ENCODE measurements at places on chromosomes 7 and 10.

DNA sequence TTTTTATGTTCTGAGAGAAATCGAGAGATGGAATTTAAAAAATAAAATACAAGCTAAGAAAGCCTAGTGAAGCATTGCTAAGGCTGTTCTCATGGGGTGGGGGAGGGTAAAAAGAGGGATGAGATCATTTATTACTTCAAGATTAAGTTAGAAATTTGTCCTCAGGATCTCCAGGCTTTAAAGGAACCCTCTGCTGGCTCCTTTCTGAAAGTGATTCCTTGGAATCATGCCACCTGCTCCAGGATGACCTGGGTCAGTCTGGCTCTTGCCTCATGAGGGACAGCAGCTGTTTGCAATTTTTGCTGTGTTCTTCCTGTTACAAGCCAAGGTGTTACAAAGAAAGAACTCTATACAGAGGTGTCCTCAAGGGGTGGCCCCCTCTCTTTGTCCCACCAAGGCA, 69.8 kb downstream of the CDK1 start:
- no peak for ATAC-seq

DNA sequence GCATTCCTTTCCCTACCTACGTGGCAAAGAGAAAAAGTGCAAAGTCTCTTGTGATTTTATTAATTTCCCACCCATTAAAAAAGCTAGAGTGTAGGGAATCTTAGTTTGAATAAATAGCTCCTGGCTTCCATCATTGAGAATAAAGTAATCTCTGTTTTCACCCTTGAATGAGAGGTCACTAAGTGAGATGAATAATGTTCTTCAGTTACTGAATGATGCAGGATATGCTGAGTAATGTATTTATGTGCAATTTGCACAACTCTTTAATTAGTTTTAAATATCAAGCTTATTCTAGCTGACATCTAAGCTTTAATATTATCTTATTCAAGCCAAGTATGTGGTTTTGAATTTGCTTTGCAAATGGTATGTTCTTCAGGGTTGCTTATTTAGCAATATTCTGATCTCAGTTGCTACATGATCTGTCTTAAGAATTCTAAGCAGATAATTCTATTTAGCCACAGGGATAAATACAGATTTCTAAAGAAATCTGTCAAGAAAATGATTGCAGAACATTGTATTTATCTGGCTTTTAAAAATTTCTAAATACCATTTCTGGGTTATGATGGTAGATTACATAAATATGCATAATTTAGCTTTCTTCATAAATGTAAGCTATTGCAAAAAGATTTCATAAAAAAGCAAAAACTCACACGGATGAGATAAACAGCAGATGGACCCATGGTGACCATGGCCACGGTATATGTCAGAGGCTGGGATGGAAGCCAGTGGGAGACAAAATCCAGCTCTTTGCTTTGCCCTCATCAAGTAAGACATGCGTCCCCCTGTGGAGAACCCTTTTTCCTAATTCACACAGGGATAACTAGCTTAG, 141.0 kb downstream of the MACC1 start:
- no peak for ATAC-seq

GRCh38 chr10:124349231-124349995, 69.3 kb downstream of the OAT start:
- no peak for ATAC-seq

GRCh38 chr10:112813866-112814591, 136.0 kb upstream of the TCF7L2 start:
- no peak for ATAC-seq

- ATAC-seq: no peak
These were observed 30.5 kb upstream of the XPNPEP1 start for GRCh38 chr10:109953766-109954165.

DNA sequence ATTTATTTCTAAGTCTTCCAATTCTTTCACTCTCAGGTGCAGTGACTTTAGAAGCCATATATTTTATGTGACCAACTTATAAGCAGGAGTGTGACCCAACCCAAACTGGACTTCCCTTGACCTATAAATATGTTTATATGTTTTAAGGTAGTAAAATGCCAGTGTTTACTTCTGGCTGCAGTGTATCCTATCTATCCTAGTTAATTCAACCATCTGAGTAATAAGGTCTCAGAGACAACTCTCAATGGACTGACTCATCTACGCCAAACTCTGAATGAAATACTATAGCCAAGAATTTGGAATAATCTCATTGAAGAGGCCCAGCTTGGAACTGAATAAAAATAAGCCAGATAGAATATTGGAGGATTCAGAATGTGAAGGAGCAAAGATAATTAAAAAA, 544.5 kb upstream of the SORCS1 start:
- no peak for ATAC-seq

- ATAC-seq: no peak
These were observed 125.6 kb upstream of the STEAP4 start for GRCh38 chr7:88432301-88432700.

DNA sequence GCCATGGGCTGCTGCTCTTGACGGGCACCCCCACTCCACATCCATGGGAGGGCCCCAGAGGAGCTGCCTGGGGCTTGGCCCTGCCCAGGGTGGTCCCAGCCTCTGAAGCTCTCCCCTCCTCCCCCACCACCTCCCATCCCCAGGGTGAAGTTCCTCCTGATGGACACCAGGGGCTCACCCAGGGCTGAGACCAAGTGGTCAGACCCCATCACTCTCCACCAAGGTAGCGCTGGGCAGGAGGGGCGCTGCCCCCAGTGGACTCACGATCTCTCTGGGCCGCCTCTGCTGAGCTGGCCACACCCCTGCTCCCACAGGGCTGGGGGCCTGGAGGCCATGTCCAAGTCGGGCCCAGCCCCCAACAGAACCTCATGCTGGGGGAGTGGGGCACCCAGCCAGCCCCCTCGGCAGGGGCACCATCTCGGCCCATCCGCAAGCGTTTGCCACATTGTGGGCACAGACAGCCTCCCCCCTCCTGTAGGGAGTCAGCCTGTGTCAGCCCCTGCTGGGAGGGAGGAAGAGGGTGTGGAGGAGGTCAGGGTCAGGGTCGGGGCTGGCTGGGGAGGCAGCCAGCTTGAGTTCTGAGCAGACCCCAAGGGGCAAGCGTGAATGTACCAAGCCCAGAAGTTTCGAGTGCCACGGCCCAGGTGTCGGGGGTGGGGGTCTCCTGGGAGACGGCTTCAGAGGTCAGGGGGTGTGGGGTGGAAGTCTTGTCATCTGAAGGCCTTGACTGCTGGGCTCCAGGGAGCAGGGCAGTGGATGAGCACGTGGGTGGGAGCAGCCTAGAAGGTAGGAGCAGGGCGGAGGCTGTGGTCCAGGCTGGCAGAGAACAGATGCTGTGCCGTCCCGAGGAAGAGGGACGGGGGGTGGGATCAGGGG, 2.8 kb downstream of the UPK3B start:
- peak; percentile 28 for ATAC-seq

DNA sequence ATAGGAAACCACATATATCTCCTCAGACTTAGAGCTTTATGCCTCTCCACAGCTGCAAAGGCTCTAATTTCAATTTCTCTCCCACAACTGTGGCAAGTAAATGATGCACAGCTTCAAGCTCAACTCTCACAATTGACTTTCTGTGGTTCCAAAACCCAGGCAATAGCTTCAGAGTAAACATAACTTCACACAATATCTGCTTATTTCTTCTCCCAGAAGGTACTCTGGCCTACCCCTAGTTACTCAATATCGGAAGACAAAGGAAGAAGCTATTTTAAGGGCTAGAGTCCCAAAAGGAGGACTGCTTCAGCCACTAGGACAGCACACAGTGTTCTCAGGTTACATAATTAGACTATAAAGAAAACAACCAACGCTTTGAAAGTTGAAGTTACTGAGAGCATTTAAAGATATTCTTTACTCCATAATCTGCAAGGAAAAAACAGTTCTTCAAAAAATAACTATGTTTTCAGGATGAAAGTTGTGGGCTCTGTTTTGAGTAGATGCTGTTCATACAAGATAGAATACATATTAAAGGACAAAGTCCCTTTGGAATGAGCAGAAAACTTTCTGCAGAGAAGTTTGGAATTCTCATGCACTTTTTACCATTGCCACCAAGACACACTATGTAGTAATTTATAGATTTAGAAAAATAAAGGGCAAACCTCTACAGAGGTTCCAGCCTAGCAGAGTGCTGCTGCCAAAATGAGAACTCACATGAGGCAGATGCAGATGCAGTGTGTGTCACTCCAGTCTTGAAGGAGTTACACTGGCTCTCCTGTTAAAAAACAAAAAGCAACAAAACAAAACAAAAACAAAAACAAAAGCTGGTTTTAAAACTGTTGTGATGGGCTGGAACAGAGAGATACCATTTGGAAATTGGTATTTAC, 81.8 kb downstream of the NT5C2 start:
- no peak for ATAC-seq

DNA sequence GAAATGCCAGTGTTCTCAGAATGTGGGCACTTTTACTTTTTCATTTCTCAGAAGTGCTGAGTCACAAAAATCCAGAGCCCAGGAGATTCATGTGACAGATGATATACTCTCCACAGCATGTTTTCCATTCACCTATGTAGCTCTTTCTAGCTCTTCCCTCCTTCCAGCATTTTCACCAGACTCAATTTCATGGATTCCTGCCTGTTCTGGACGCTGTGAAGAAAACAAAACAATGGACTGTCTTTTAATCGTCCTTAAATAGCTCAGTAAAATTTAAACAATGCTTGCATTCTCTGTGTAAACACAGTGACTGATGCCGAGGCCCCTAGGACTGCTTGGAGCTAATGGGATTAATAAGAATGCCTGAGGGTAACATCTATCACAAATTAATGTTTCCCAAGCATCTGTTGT, 25.5 kb downstream of the ZNF713 start:
- no peak for ATAC-seq

GRCh38 chr7:101538596-101539459, 90.3 kb downstream of the MYL10 start:
- peak; percentile 34 for ATAC-seq

GRCh38 chr10:92052741-92053140, 129.2 kb downstream of the BTAF1 start:
- no peak for ATAC-seq

DNA sequence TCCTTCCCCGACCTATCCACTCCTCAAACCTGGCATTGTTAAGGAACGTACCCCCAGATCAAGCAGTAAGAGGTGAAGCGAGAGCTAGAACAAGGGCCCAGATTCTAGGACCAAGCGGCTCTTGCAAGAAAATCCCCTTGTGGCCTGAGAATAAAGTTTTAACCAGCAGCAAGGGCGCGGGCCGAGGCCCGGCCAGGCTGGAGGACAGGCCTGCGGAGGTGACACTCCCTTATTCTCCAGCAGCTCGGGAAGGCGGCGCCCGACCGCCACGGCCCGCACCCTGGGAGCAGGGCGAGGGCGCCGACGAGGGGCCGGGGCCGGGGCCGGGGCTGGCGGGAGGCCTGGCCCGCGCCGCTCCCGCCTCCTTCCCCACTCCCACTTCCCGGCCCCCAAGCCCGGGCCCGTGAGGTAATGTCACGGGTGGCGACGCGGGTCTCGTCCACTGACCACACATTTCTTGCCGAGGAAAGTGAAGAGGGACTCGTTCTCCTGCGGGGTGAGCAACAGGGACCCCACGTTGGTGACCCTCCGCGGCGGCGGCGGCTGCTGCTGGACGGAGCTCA, 551 bp downstream of the WASL start:
- ATAC-seq: peak; percentile 14

GRCh38 chr10:132739225-132739613, 46.7 kb downstream of the NKX6-2 start:
- no peak for ATAC-seq

GRCh38 chr10:8060010-8060703, 5.7 kb downstream of the GATA3 start:
- ATAC-seq: peak; percentile 25

All from activated CD4-positive, CD25-positive, alpha-beta regulatory T cell treated with anti-CD3 and anti-CD28 coated beads, Interleukin-2, amount 50 U/mL, for 24 hours (primary cell).